Activated naive CD4-positive, alpha-beta T cell treated with anti-CD3 and anti-CD28 coated beads, Interleukin-2, amount 50 U/mL, for 16 hours (primary cell): ENCODE measurements at places on chromosomes 11 and 22.
A peak's percentile ranks its signal among the peaks of the same experiment; 100 is the strongest.

DNA sequence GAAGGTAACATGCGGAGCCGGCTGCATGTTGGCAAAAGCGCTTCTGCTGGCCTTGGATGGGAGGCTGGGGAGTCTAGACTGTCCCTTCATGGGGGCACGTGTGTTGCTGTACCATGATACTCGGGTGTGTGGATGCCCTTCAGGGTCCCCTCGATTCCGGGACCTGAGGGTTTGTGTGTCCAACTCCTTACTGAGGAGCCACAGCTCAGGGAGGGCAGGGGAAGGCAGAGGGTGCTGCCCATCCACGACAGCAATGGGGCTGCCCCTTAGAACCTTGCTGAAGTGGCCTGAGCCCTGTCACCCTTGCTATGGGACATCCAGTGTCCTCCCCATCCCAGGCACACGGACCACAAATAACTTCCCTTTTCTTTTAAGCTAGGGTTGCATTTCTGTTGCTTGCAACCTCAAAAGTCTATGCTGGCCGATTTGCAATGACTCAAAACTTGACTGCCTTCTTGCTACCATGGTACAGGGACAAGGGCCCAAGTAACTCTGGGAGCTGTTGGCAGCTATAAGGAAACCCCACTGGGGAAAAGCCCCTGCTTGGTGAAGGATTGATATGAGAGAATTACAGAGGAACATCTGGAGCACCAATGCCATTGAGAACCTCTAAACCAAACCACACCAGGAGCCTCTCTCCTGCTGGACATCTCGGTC, 43.8 kb downstream of the RTL6 start:
- DNase-seq, result no peak

- no peak for DNase-seq
Measured at GRCh38 chr11:111539426-111540113, 950 bp upstream of the LAYN start.

GRCh38 chr11:121659811-121660210, 207.0 kb upstream of the SORL1-AS1 start:
- DNase-seq, result no peak

DNA sequence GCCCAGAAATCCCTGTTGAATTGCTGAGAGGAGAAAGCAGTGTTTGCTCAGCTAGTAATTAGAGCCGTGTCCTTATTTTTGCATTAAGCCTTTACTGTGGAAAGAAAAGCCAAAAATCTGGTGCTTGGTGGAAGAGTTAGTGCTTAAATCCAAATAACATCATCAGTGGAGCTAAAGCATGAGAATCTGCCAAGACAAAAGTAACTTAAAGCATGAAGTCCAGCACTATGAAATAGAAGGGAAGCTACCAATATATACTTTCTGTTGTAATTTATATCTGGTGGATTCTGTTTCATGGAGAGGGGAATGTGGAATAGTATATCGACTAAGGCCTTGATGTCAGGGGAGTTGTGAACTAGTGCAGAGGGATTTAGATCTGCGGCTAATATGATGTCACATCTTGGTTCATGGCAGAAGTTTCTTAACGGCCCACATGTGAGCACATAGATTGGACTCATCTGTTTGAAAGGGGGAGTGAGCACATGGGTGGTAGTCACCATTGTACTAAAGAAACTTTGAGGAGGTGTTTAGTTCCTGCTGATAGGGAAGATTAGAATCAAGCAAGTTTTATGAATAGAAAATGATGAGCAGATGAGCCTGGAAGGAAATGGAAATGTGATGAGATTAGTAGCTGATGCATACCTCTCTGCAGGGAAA, 224.4 kb upstream of the MTNR1B start:
- DNase-seq, result no peak

DNA sequence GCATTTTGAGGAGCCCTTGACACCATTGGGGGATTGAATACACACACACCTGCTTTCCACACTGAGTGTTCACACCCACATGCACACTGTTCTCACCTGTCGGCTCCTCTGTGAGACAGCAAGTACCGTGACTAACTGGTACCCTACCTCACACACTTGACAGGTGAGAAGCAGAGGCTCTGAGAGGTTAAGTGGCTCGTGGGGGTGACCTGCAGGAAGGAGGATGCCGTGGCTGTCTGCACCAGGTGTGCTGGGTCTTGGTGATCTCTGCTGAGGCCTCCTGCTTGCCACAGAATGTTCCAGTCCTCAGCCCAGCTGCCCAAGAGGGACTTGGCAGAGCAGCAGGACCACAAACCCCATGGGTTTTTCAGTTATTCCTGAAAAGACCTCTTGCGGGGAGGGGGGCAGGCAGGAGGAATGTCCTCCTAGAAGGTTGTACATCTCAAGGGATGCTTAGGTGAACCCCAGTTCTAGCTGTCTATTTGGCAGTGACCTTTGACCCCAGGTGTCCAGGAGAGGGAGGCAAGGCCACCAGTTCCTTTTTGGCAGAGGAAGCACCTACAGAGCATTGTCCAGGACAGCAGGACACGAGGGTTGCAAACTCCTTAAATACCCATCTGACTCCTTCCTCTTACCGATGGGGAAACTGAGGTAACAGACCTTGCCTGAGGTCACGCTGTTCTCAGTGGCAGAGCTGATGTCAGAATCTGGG, 66.0 kb downstream of the SHISAL1 start:
- no peak for DNase-seq

DNA sequence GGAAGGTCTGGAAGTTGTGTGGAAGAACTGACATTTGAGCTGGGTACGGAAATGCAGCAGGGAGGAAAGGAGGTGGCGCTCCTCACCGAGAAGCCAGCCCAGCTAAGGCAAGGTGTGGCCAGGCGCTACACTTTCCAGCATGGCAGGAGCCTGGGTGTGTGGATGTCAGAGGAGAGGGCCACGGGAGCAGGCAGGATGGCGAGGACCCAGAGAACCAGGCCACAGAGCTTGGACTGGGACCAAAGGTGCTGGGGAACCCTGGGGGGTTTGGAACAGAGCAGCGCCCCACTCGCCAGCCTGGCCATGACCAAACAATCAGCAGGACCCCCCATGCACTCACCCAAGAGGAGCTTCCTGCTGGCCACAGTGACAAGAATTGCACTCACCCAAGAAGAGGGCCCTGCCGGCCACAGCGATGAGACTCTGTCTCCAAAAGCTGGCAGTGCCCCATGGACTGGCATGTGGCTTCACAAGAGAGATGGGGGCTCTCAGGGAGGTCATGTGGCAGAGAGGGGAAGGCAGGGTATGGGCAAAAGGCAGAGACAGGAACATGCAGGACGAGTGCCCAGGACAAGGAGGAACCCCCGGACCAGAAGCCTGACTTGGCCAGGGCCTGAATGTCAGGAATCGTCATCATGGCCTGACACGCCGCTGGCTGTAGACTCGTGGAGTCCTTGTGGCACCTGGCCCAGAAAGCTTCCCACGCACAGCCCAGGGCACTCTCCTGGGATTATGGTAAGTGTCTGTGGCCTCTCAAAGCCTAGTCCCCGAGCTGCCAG, 45.4 kb downstream of the IGF2 start:
- no peak for DNase-seq

DNA sequence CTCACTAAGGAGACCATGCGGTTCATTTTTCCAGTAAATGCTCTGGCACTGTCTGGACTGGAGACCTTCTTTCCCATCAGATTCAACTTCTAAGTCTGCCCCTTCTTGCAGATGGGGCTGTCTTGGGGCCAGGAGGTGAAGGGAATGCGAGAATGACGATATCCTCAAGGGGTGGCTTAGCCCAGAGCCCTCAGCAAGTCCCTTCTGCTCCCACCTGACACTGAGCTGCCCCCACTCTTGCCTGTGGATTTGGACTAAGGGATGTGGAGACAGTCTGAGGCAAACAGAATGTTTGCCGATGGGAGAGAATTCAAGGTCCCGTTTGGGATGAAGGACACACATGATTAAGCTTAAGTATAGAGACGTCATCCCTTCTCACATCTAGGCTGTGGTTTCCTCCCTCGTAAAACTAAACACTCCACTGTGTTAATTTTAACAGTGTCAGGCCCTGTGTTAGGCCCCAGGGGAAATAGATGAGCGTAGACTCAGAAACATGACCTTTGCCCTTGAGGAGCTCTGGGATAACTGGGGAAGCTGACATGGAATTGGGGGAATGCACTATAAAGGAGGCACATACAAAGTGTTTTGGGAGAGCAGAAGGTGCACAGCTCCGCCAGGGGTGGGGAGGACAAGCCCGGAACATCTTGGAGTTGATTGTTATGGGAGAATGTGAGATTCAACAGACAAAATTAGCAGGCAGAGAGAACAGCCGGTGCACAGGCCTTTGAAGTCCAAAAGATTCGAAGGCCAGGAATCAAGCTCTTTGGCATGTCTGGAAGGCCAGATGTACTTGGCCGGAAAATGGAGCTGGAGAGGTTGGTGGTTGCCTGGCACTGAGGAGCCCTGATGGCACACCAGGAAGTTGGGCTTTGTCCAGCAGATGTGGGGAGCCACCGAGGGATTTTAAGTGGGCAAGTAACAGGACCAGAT, 71.6 kb downstream of the ST3GAL4 start:
- no peak for DNase-seq

- DNase-seq, result no peak
Measured at GRCh38 chr11:12017243-12017678, 8.8 kb upstream of the DKK3 start.

GRCh38 chr11:65558002-65558929, at the start of gene LTBP3:
Gene LTBP3 (minus strand): TSS chr11:65558359. CDS start chr11:65557959, 400 bp downstream.
- peak; percentile 46 for DNase-seq

DNA sequence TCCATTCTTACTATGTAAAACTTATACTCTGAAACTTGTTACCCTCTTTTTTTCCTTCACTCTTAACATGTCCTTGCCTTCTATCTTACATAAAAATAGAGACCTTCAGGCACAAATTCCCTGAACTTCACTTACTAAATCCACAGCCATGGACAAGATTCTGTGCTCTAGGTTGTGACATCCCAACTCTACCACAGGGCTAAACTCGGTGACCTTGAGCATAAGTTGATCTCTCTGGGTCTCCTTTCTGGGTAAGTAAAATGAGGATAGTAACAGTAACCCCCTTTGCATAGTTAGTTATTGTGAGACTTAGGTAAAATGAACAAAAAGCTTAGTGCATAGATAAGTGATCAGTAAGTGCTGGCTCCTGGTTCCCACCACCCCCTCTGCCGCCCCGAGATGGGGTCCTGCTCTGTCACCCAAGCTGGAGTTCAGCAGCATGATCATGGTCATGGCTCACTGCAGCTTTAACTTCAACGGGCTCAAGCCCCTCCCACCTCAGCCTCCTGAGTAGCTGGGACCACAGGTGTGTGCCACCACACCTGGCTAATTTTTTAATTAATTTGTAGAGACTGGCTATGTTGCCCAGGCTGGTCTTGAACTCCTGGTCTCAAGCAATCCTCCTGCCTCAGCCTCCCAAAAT, 20.1 kb downstream of the C11orf58 start:
- DNase-seq, result no peak

- no peak for DNase-seq
Measured at GRCh38 chr11:98047647-98048046, 973.1 kb upstream of the CNTN5 start.

GRCh38 chr22:44947846-44948245, 62.0 kb downstream of the PHF21B start:
- DNase-seq, result no peak

DNA sequence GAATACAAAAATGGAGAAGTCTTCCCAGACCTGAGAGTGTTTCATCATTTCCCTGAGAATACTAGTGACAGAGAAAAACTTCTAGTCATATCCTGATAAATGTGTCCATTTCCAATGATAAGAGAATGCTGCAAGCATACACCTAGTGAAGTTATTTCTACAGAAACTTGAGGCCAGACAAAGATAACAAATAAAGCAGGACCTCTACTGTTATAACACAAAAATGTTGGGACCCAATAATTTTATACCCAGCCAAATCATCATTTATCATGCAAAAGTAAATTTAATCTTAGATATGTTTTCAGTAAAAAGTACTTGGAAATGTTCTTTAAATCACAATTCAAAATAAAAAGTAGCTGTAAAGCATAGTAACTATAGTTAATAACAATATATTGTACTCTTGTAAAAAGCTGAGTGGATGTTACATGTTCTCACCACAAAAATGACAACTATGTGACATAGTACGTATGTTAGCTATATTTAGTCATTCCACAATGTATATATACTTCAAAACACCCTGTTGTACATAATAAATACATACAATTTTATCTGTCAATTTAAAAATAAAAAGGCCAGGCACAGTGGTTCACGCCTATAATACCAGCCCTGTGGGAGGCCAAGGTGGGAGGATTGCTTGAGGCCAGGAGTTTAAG, 12.6 kb downstream of the RRAS2 start:
- DNase-seq, result no peak

GRCh38 chr22:47716890-47717615, 954.6 kb downstream of the TBC1D22A start:
- DNase-seq, result no peak

GRCh38 chr11:72719144-72719543, 33.1 kb downstream of the ARAP1 start:
- no peak for DNase-seq

GRCh38 chr22:26903030-26903856, 245.9 kb downstream of the MIAT start:
- no peak for DNase-seq

- DNase-seq, result no peak
Measured at GRCh38 chr11:47551086-47551485, 1.8 kb downstream of the CELF1 start.

GRCh38 chr11:121557348-121557747, 104.6 kb upstream of the SORL1-AS1 start:
- DNase-seq, result no peak

DNA sequence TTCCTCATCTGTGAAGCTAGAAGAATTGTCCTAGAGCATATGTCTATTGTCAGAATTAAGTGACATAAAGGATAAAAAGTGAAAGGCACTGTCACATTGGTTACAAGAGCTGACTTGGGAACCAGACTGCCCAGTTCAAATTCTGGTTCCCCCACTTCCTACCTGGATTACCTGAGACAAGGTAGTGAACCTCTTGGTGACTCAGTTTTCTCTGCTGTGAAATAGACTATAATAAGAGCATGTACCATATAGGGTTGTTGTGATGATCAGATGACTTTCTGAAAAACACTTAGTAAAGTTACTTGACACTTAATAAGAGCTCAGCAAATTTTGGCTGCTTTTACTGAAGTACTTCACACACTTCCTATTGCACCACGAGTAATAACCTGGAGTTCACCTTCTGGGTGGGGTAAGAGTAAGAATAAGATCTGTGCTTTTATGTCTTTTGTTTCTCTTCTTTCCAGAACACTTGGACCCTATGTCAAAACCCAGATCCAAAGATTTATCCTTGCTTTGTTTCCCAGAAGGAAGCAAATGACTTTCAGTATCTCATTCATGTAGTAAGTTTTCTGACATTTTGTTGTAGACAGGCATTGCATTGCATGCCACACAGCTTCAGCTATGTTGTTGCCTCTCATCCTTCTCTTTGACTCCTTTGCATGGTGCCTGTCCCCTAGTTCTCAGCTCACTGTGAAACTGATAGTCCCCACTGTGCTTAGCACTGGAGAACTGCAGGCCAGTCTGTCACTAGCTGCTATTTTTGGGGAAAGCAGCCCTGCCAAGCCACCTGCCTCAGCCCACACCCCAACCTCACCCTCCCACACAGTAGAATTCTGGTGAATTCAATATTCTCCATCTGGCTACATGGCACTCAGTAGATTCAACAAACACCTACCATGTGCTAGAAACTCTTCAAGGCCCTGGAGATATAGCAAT, 121.8 kb upstream of the POU2AF2 start:
- DNase-seq, result no peak

GRCh38 chr22:46110215-46110614, 40.1 kb upstream of the PPARA start:
- no peak for DNase-seq

- DNase-seq, result no peak
Measured at GRCh38 chr11:11391796-11392463, 38.9 kb upstream of the CSNK2A3 start.

GRCh38 chr11:16800382-16800781, 61.9 kb downstream of the C11orf58 start:
- DNase-seq, result no peak

- DNase-seq, result no peak
Measured at GRCh38 chr11:43810929-43811596, 69.6 kb upstream of the ALKBH3 start.
